ENCODE measurements at places on chromosomes 2 and 18. TPM values are rescaled to one million over a fixed set of nuclear protein-coding genes. Genes with fewer than 3 reads are reported as not detected.

DNA sequence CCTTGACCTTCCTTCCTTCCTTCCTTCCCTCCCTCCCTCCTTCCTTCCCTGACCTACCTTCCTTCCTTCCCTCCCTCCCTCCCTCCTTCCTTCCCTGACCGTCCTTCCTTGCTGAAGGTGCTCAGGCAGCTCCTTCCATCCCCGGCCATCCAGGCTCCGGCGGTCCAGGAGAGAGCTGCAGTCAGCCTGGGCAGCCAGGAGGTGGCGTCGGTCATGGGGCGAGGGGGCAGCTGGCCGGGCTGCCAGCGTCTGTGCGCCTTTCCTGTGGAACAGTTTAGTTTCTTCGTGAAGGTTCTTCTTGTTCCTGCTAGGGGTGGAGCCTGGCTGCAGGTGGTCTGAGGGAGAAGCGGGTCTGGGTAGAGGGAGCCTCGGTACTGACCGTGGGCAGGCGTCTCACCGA lies 15.7 kb downstream of the GPR35 start:
- no peak for DNase-seq

The TUBB8B gene
- total RNA-seq, result 0.47 TPM

GRCh38 chr2:209808521-209808920 lies 36.9 kb downstream of the UNC80 start:
- DNase-seq, result no peak

The PROC gene
- total RNA-seq, result not detected

DNA sequence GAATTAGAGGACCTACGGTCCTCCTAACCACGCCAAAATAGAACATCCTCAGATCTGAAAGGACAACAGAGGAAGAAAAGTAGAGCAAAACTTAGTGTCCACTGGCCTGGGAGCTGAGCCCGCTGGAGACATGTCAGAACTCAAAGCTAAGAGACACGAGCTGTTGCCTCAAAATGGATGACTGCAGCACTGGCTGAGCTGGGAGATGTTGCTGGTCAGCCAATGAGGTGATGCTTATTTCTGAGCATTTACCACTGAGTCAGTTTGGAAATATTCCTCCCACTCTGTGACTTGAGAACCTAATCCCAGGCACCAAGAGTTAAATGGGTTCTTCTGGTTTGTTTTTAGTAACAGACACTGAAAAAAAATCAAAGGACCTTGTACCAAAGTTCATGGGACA lies 32.6 kb downstream of the FBXO15 start:
- no peak for DNase-seq

- no peak for DNase-seq
Measured at GRCh38 chr2:212145121-212145520, 393.5 kb downstream of the ERBB4 start.

The HRH4 gene
- total RNA-seq, result 2.0 TPM

- no peak for DNase-seq
Measured at GRCh38 chr18:8586941-8587340, 22.3 kb upstream of the RAB12 start.
